Naive thymus-derived CD4-positive, alpha-beta T cell (primary cell): ENCODE measurements at places on chromosomes 7 and 10.

- DNase-seq: no peak
Observed at GRCh38 chr7:155166108-155166507, 96.0 kb downstream of the HTR5A start.

DNA sequence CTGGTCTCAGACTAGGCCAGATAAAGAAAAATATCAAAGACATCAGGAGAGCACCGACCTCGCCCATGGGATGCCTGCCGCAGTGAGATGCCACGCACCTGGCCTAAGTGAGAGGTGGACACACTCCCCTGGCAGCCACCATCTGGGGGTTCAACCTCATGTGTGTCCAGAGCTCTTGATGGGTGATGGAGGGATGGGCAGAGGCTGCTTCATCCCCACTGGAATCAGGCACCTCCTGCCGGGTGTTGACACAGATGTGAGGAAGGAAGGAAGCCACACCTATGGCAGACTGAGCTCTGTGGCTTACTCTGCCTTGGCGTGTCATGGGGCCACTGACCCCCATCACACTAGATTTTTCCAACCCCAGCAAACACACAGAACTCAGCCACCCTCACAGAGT, 11.4 kb downstream of the ZNF488 start:
- no peak for DNase-seq

GRCh38 chr7:111240371-111240770, 149.4 kb downstream of the LRRN3 start:
- no peak for DNase-seq

GRCh38 chr10:97849687-97850402, at the start of gene GOLGA7B:
TSS of gene GOLGA7B (plus strand) at chr10:97849843. CDS start at chr10:97850304, 461 bp downstream.
- peak; percentile 68 for DNase-seq

- no peak for DNase-seq
Observed at GRCh38 chr7:3009086-3009485, 34.6 kb downstream of the CARD11 start.

DNA sequence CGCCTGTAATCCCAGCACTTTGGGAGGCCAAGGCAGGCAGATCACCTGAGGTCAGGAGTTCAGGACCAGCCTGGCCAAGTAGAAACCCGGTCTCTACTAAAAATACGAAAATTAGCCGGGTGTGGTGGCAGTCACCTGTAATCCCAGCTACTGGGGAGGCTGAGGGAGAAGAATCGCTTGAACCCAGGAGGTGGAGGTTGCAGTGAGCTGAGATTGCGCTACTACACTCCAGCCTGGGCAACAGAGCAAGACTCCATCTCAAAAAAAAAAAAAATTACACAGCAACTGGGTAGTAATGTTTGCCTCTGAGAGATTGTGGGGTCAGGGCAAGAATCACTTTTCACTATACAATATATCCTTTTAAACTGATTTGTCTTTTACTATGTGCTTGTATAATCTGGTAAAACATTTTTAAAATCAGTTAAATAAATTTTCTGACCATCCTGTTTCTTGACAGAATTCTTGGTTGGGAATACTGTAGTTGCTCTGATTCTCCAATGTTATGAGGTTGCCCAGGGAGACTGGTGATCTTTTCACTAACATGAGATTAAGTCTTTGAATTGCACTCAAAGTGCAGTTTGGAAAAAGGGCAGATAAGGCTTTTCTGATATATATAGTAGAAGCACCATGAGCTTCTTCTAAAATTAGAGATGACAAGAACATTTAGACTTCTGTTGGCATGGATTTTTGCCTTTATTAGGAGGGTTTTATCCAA, 1.5 kb downstream of the ENTPD7 start:
- DNase-seq: no peak

DNA sequence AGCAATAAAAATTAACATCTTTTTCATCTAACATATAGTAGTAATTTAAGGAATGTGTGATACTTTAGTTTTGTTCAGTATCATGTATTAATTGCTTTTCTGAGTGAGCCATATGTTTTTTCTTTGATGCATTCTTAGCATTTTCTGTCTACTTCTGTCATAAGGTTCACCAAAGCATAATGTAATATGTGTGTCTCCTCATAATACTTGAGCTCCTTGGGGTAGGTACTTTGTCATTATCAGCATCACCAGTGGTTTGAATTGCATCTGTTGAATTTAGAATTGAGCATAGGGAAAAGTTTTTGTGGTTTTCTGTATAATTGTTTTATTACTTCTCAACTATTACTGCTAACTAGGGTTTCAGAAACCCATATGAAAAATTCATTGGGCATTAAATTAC, 26.5 kb downstream of the VPS50 start:
- no peak for DNase-seq

DNA sequence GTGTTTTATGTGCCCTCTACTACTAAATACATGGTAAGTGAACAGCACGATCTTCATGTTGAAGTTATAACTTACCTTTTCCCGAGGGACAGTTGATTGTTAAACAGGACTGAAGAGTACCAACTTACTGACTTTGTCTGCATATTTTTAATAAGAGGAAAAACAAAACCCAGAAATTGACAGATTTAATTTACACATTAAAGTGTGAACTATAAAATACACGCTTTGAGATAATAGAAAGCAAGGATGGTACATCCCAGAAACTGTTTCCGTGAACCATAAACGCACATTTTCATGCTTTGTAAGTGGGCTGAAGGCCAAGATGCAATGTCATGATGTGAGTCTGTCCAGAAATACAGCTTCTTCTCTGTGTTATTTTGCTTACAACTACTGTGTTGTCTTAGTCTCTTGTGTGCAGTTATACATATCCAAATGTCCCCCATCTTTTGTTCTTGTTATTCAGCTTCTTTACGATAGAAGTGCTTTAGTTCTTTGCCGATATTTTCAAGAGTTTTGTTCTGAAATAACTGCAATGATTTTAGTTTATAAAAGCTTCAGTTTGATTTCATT, 190.1 kb downstream of the MLLT10 start:
- DNase-seq: no peak

- DNase-seq: no peak
Observed at GRCh38 chr7:121605317-121605680, 209.2 kb upstream of the FAM3C start.

DNA sequence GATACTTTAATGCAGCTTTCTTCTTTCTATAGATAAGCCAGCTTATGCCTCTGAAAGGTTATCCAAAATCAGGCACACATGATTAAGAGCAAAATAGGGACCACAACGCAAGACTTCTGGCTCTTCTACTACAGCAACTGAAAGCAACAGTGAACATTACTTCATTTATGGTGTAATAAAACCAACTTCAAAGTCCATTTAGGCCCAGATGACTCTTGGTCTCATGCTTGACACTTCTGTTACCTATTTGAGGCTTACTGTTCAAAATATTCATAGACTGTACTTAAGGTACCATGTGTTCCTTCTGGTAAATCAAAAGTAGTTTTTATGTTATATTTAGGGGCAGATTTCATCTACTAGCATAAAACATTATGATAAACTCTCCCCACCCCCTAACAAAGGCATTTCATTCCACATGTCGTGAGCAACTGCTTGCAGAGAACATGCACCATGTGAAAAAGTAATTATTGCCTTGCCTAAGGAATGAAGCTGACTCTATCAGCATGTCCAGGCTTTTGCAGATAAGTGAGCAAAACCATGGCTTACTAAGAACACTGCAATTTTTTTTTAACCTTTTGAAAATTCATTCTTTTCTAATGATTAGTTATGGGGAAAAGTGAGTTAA, 154.9 kb upstream of the ITGB1 start:
- no peak for DNase-seq

DNA sequence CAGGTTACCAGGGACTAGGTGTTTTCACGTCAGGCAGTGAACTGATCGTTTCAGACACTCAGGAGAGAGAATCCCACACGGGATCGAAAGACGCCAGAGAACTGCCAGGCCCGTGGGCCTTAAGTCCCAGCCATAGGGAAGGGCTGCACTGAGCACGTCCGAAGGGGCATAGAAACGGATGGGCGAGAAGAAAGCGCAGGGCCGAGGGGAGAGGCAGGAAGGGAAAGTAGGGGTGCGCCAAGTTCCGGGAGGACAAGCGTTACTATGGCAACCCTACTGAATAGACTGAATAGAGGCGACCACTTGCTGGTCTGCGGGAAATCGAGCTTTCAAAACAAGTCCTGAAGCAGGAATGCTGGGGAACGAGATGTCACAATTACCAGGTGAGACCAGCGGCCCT, 421.3 kb upstream of the NUPR2 start:
- no peak for DNase-seq

DNA sequence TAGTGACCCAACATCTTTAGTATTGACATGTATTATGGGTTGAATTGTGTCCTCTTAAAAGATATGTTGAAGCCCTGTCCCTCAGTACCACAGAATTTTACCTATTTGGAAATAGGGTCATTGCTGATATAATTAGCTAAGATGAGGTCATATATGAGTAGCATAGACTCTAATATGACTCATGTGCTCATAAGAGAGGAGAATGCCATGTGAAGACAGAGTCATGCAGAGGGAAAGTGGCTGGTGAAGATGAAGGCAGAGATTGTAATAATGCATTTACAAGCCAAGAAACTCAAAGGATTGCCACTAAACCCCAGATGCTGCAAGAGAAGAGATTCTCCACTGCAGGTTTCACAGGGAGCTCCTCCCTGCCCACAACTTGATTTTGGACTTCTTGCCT, 496.4 kb downstream of the KIF20B start:
- no peak for DNase-seq

GRCh38 chr7:82335927-82336326, 107.7 kb downstream of the CACNA2D1 start:
- DNase-seq: no peak

- no peak for DNase-seq
Observed at GRCh38 chr7:6579446-6579845, 2.2 kb downstream of the ZDHHC4 start.

DNA sequence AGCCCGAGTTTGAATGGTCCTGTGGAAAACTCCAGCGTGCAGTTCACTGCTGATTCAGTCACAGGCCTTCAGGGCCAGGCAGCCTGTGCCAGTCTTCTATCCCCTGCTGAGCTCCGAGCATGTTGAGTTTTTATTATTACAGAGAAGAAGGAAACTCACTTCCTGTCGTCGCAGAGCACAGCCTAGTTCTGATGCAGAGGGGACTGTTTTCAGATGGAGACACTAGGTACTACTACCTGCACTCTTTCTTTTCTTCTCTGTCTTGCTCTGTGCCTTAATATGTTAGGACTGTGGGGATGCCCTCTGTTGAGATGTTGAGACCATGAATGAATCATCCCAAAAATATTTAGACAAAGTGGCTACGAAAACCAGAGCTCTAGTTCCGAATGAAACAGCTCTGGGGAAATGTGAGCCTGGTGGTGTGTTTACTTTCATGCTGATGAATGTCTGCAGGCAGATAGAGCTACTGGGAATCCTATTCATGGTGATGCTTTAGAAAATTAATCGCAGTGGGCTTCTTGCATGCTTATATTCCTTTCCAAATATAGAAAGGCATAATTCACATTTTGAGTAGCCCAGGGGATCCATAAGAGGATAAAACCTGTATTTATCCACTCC, 29.6 kb downstream of the CASP7 start:
- no peak for DNase-seq

GRCh38 chr10:35092851-35093250, 2.7 kb upstream of the CUL2 start:
- no peak for DNase-seq

GRCh38 chr7:134699021-134699818, 52.6 kb downstream of the BPGM start:
- no peak for DNase-seq

DNA sequence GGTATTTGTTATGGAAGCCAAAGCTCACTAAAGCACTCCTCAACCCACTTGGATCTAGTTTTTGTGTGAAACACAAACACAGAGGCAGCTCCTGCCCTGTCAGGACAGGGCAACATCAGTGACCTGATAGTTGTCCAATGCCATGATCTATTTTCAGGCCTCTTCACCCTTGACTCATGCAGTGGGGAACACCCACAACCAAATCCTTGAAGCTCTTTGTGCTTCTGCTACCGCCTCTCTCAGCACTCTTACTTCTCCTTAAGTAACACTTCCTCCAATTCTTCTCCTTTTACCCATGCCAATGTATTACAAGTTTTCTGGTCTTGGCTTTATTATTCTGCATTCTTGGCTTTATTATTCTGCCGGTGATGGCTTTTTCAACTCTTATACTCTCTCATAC, 425.3 kb downstream of the INHBA start:
- DNase-seq: no peak

DNA sequence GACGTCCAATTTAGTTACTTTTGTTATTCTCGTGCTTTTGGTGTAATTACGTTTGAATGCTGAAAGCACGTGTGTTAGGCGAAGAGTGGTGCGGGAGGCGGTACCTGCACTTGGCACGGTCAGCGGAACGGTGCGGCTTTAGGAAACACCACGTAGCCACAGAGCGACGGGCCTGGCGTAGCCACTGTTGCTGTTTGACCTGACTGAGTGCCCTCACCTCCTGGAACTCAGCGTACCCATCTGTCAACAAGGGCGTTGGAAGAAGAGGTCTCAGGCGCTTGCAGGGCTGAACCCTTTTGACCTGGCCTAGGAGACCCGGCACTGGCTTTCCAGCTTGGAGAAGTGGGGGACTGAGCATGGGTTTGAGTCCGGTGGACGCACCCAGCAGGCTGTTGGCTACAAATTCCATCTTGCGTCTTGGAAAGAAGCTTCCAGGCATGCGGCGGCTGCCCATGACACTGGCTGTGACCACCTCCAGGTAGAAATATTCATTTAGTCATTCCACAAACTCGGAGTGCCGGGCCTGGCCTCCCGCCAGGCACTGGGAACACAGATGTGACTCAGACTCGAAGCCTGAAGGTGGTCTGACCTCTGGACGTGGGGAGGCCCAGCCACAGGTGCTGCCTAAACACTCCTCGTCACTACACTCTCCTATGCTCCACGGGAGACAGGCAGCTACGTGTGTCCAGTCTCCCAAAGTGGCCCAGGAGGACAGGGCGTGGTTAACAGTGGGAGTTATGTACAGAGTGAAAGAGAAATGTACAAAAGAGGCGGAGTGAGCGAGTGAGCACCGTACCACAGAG, 22.2 kb downstream of the FAM20C start:
- DNase-seq: no peak

DNA sequence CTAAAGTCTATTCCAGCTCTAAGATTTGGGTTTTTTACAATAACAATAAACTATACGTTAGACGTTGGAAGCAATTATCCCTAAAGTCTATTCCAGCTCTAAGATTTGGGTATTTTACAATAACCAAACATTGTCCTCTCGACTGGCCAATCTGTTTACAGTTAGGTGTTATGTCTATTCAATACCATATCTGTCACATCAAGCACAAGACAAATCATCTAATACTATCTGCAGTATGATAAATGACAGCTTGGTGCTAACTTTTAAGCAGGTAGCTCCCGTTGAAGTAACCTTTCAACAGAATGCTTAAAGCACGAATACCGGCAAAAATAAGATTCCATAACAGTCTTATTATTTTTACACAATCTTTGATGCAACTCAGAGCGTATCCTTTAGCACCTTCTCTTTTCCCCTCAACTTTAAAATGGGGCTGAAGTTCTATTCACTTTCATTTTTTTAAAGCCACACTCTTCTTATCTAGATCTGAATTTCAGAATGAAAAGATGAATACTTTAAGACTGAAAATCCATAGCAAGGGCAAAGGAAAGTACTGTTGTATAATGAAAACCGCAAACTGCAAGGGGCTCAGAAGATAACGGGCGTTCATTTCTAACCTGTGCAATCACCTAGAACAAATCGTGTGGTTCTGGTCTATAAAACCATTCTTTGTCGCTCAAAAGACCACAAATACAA, 925 bp downstream of the H2AZ2 start:
- DNase-seq: no peak

- no peak for DNase-seq
Observed at GRCh38 chr10:121078672-121079102, 227.5 kb downstream of the WDR11 start.
